Fibroblast of the aortic adventitia (primary cell): ENCODE measurements at places on chromosomes 6 and 20. TPM values are rescaled to one million over a fixed set of nuclear protein-coding genes. Genes with fewer than 3 reads are reported as not detected.
A peak's percentile ranks its signal among the peaks of the same experiment; 100 is the strongest.

The FKBP1C gene
- total RNA-seq: 0.18 and 0.33 TPM in 2 replicates

The ARMC12 gene
- 0.45 TPM in 1 of 2 replicates, not detected in the other for total RNA-seq

The MYT1 gene
- total RNA-seq: not detected in 2 replicates

The FOXA2 gene
- total RNA-seq: not detected in 2 replicates

The SKIC2 gene
- total RNA-seq: 30.7 and 42.8 TPM in 2 replicates

- no peak for DNase-seq
Observed at GRCh38 chr6:16759181-16759645, 2.0 kb downstream of the ATXN1 start.

GRCh38 chr6:167569041-167569805, 244.3 kb downstream of the TTLL2 start:
- DNase-seq: no peak

DNA sequence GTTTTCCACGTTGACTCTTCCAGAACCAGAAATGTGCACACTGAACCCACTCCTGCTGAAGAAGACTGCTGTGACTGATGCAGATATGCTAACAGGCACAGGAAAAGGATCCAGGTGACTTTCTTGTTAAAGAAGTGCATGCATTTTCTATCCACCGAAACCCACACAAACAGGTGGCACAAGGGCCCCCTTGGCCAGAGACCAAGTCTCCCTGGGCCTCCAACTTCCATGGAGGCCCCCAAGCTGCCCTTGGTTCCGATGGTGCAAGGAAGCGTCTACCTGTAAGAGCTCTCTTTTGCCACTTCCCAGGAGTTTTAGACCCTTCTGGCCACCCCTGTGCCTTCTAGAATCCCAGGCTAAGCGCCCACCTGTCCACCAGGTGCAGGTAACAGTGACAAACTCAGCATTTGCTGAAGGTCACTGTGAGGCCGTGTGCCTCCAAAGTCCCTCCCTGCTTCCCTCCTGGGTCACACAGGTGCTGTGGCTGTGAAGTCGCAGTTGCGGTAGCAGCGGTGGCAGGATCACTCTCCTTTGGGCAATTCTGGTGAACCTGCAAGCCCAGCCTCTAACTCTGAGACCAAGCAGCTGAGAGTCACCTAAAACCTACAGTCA, 134.8 kb downstream of the PXDC1 start:
- no peak for DNase-seq

DNA sequence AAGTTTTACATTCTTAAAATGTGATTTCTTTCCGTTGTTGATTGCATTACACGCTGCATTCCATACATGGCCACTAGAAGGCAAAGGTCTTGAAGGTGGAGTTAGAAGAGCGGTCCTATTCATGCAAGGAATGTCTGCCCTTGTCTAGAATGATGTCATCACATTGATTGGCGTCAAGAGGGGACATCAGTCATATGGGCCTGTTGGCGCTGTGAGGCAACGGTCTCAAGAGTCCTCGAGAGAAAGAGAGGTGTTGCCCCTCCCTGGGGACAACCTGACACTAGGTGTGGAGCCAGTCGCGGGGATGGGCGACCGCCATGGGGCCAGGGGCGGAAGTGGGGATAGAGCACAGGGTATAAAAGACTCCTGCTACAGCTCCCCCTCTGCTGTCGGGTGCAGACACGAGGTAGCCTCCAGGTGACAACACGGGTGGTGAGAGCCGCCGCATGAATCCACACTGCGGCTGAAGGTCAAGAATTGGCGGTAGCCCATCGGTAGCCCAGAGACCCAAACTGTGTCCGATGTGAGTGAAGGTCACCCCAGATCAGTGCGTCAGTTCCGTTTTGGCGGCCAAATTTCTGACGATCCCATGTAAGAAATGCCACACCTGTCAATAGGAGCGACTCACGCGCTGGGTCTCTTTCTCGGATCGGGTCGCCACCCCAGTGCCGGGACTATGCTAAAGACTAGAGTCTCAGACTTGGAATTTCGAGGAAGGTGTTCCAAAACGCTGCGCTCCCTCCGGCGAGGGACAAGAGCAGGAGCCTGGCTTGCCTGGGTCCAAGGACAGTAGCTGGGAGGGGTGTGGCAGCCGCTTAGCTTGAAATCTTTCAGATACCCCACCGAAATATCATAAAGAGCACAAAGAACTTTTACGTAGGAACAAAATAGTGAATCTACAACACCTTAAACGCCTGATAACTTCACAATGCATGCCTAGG, 93.2 kb upstream of the ZNF184 start:
- no peak for DNase-seq

DNA sequence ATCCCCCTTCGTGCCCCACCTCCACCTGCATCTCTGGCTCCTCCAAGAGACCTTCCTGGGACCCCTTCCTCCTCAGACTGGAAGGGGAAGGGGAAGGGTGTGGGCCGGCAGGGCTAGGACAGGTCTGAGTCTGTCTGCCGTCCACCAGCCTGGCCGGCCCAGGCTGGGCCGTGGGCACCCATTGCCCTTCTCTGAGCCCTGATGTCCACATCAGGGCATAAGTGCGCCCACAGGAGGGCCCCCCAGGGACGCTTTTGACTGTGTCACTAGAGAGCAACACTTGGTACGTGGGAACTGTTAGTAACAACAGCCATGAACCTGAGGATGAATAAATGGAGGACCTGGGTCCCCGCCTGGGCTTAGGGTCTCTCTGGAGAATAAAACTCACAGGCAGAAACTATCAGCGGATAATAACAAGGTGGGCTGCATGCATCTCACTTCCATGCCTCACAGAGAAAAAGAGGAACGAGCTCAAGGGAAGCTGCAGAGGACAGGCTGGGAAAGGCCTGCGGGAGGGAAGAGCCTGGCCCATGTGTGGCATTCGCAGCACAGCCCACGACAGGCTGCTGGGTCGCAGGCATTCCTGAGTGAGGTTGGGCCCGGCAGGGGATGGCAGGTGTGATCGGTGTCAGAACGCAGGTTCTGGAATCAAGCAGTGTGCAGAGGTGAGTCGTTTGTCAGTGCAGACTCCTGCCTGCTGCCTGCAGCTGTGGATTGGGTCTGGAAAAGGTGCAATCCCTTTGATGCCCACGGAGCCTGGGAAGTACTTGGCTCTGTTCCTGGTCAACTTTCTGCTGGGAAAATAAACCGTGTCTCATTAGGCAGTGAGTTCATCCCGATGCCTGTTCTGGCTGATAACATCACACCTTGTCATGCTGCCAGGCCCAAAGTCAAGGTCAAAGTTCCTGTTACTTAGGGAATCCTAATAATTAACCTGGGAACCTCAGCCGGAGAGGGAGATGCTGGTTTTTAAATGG, 60.9 kb downstream of the BCAS4 start:
- no peak for DNase-seq

GRCh38 chr6:144131248-144131709, 19.0 kb upstream of the STX11 start:
- DNase-seq: peak; percentile 83

GRCh38 chr6:92647630-92648029, 771.7 kb downstream of the EPHA7 start:
- DNase-seq: no peak

- DNase-seq: peak; percentile 22
Observed at GRCh38 chr20:38573413-38573812, 7.6 kb upstream of the ADIG start.

DNA sequence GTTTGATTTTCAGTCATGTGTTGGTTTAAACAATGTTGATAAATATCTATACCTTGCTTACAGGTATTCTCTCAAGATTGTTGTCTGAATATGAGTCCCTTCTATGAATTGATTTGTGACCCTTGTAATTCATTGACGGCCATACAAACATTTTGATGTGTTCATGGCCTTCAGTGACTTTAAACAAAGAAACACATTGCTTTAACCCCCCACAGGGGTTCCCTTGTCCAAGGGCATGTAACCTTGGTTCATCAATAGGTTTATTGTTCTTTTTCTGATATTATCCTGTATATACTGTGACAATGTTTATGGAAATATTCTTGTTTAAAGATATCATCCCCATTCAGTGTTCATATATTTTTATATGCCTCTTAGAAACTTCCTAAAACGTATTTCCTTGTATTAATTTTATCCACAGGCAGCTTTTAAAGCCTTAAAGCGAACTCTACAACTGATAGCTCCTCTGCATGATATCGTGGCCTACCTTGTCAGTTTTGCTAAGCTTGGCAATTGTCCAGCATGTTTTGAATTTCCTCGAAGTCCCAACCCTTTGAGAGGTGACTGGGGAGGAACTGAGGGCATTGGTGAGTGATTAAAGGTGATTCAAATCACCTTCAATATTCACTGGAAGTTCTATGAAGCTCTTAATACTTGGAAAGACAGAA, 87.0 kb downstream of the CD164 start:
- DNase-seq: no peak
